H1 (cell line): ENCODE measurements at places on chromosomes 3 and 15. TPM values are rescaled to one million over a fixed set of nuclear protein-coding genes. Genes with fewer than 3 reads are reported as not detected.

DNA sequence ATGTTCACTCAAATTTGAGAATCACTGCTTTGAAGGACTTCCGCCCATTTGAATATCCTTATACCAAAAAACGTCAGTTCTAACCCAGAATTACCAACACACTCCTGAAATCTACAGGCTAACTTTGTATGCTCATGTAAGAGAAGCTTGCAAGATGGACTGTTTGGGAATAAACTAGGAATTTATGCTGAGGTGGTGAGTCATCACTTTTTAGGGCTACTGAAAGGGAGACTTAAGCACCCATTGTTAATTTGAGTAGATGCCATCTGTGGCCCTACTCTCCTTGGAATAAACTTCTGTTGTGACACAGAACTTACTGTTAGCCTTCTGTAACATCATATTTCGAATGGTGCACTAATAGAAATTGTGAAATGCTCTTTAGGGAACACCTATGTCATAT, 74.6 kb downstream of the FGF12 start:
- H3K4me3 ChIP-seq, result no peak overlapping the region
- no peak for DNase-seq
- no peaks in the 10 kb centered on the region for H3K36me3 ChIP-seq
- H3K27me3 ChIP-seq, result no peaks in the 10 kb centered on the region
- no peak overlapping the region for H3K27ac ChIP-seq

DNA sequence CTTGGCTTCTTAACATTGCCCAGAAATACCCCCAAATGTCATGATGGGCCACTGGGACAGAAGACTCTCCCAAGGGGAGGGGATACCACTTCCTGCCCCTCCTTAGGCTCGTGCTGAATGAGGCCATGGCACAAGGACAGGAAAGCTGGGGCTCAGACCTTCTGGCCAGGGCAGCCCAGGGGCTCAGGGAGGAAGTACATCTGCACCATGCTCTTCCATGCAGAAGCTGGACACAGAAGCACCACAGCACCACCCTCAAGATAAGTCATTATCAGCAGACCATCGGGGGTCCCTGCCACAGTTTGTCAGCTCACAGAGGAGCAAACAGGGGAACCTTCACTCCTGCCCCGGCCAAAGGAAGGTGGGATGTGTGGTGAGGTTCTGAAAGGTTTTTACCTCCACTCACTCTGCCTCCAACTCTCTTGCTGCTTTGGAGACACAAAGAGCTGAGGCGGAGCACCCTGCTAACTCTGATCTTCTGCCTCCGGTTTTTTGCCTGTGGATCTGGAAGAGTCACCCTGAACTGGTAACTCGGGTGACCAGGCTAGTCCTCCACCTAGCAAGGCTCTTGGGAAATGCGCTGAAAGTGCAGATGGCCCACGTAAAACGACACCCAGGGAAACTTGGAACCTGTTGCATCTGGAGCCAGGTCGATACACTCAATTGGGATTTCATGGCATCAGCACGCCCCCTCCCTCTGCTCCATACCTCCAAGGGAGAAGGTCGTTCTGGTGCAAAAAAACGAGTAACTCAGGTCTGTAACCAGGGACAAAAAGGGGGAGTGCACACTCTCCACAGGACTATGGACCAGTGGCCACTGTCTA, 8.3 kb downstream of the BMF start:
- H3K4me3 ChIP-seq, result no peak overlapping the region
- H3K36me3 ChIP-seq, result peaks cover 9% of the 10 kb centered on the region; the same call in 1 of the 2 replicates
- H3K27ac ChIP-seq, result no peak overlapping the region
- DNase-seq, result no peak
- no peaks in the 10 kb centered on the region for H3K27me3 ChIP-seq

GRCh38 chr3:51401735-51402134, 10.7 kb downstream of the RBM15B start:
- no peaks in the 10 kb centered on the region for H3K27me3 ChIP-seq
- H3K27ac ChIP-seq, result no peak overlapping the region
- H3K4me3 ChIP-seq, result no peak overlapping the region
- peaks cover 3% of the 10 kb centered on the region; the same call in 1 of the 2 replicates for H3K4me1 ChIP-seq
- peaks cover 15% of the 10 kb centered on the region; the same call in 1 of the 2 replicates for H3K36me3 ChIP-seq

The TSC22D2 gene
- 25.8 and 27.6 TPM in 2 replicates for total RNA-seq
